ENCODE measurements at places on chromosomes 11 and 22. TPM values are rescaled to one million over a fixed set of nuclear protein-coding genes. Genes with fewer than 3 reads are reported as not detected.

DNA sequence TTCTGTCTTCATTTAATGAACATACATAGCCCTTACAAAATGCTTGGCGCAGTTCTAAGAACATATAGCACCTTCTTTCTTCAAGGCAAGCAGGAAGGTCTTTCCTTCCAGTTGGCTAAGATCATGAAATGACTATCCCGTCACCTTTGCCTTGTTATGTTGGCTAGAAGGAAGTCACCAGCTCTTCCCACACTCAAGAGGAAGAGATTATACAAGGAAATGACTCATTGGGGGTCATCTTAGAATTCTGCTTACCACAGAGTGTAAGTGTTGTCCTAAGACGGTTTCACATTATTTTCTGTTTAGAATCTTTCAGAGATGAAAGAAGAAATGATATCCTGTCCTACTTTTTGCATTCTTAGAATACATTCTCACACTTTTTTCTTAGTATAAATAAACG, 808.0 kb upstream of the LUZP2 start:
- no peak overlapping the region for H3K27ac ChIP-seq
- no peak for DNase-seq
- H3K4me1 ChIP-seq: no peaks in the 10 kb centered on the region
- H3K36me3 ChIP-seq: no peaks in the 10 kb centered on the region
- no peaks in the 10 kb centered on the region for H3K27me3 ChIP-seq

- H3K36me3 ChIP-seq: peaks cover 20% of the 10 kb centered on the region
- no peaks in the 10 kb centered on the region for H3K27me3 ChIP-seq
Observed at GRCh38 chr11:61331651-61332050, 1.3 kb downstream of the DDB1 start.

- H3K27ac ChIP-seq: no peak overlapping the region
- H3K36me3 ChIP-seq: no peaks in the 10 kb centered on the region
- no peak for DNase-seq
Observed at GRCh38 chr11:82892611-82893169, 7.5 kb downstream of the PRCP start.

CCDC117 gene
- total RNA-seq: 20.6 TPM

SAA2 gene
- not detected for total RNA-seq
